HEK293T (cell line): ENCODE measurements at places on chromosomes 13 and 19.

DNA sequence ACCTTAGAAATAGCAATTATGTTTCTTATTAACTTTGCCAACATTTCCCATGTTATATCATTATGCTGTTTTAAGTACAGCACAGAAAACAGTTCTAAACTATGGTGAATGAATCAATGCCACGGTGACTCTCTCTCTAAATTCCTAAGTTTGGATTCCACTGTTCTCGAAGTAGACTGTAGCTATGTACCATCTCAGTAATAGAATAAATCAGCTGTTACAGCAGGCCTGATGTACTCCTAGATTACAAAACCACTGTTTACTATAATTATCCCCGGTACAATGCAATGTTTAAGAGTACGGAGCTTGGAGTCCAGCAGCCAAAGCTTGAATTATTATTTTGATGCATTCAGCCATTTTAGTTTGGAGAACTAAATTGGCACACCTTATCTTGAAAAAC, 476.3 kb upstream of the SLITRK1 start:
- DNase-seq: no peak

DNA sequence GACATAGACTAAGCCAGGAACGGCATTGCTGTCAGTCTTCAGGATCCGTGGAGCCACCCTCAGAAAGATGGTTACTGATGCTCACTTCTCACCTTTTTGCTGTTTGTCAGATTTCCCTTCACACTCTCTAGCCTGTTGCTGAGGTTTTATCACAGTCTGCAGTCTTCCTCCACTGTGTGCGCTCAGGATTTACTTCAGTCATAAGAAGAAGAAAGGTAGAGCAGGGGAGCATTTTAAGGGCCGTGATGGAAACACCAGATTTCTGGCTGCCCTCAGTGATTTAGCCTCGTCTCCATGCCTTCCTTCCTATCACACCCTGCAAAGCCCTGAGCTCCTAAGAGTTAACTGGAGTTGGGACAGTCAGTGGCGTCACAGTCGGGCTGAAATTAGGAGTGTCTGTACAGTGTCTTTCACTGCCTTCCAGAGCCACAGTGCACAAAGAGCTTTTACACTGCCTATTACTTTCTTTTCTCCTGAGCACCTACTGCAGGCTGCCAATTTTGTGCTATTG, 60.0 kb upstream of the GPR183 start:
- no peak for DNase-seq

DNA sequence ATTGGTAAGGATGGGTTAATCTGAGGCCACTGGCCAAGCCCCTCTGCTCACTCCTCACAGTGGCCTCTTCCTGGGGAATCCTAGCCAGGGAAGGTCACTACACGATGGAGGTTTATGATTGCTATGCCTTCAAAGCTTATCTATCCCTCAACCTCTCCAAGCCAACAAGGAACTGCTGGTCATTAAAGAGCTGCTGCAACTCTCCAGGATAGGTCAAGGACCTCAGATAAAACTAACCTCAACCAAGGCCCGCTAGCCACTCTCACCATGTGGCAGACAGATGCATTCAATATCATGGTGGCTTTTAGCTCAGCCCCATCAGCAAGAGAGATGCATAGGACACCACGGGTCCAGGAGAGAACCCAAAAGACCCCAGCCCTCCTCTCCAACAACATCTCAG, 71.6 kb downstream of the SERTM1 start:
- no peak for DNase-seq

DNA sequence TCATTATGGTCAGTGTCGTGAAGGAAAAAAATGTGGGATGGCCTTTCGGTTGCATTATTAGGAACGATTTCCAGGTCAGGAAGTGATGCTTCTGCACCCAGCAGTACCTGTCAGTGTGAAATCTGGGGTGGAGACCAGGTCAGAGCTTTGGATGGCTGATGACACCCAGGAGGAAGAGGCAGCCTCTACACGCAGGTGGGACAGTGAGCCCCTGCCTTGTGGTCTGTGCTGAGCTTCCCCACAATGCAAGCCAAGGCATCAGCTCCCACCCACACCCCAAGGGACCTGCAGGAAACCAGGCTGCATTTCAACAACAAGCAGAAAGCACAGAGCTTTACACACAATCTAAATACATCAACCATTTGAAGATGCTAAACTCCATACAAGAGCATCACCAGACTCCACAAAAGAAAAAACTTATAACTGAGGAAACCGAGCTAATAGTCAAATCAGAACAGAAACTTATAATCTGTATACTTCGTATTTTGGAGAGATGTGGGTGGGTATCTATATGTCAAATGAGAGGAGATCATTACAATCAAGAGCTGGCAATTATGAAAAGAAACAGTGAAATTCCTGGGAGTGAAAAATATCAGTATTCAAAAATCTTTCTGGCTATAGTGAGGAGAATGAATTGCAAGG, 130.1 kb downstream of the ZDHHC20 start:
- no peak for DNase-seq

DNA sequence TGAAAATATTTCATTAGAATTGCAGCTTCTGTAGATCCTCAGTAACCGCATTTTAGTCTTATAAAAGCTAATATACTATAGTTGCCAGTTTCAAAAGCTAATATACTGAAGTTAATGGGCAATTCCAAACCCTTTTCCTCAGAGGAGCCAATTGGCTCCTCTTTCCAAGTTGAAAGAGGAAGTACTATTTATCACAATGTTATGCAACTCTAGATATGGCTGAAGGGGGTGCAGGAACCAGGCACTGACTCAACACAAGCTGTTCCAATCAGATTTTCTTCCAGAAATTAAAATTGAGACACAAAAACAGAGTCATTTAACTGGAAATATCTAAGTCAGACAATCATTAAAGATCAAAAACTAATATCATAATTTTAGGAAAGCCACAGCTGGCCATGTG, 258.9 kb downstream of the PCDH20 start:
- DNase-seq: no peak

DNA sequence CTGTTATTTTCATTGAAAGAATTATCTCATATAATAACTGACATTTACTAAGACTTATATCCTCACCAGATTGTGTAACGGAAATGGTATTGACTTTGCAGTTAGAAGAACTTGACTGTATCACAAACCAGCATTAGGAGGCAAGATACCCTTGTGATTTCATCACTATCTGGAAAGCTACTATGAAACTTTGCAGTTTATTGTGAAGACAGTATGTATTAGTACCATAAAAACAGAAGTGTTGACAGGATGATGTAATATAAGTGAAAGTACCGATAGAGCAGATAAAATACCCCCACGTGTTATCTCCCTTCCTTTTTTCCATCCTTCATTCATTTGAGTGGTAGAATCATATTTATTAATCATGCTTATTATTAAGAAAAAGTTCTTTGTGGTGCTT, 365.7 kb upstream of the KLHL1 start:
- no peak for DNase-seq
